ENCODE measurements at places on chromosomes 5 and 9.

DNA sequence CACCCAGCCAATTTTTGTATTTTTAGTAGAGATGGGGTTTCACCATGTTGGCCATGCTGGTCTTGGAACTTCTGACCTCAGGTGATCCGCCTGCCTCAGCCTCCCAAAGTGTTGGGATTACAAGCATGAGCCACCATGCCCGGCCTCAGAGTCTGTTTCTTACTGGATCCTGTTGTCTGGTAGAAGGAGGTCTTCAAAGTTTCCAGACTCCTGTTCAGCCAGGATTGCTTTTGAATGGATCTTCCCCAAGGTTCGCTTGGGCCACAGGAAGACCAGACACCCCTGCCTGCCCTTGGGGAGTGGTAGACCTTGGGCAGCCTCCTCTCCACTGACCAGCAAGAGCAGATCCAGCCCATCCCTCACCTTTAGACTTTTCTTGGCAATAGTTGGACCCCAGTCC lies 7.6 kb upstream of the LCN2 start:
- DNase-seq, result no peak

GRCh38 chr5:175825893-175826292 lies 45.5 kb upstream of the CPLX2 start:
- no peak for DNase-seq

GRCh38 chr9:115141612-115142011 lies 23.7 kb upstream of the TNC start:
- DNase-seq, result no peak

DNA sequence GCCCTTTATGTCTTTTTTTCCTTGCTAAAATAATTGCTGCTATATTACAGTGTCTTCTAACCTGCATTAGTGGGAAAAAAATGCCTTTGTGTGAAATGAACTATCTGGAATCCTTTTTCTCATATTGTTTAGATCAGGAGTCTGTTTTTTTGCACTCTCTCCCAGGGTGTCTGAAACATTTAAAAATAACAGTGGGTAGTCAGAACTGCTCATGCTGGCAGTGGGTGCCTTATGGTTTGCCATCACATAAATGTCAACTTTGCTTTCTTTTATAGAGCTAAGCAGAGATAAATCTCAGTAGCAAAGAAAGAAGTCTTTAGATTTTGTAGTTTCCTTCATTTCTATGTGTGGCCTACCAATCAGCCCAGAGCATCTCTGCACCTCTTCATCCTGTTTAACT lies 347.8 kb upstream of the RGMB start:
- no peak for DNase-seq

- no peak for DNase-seq
These were observed 2.5 kb downstream of the EGFL7 start for GRCh38 chr9:136665111-136665703.

DNA sequence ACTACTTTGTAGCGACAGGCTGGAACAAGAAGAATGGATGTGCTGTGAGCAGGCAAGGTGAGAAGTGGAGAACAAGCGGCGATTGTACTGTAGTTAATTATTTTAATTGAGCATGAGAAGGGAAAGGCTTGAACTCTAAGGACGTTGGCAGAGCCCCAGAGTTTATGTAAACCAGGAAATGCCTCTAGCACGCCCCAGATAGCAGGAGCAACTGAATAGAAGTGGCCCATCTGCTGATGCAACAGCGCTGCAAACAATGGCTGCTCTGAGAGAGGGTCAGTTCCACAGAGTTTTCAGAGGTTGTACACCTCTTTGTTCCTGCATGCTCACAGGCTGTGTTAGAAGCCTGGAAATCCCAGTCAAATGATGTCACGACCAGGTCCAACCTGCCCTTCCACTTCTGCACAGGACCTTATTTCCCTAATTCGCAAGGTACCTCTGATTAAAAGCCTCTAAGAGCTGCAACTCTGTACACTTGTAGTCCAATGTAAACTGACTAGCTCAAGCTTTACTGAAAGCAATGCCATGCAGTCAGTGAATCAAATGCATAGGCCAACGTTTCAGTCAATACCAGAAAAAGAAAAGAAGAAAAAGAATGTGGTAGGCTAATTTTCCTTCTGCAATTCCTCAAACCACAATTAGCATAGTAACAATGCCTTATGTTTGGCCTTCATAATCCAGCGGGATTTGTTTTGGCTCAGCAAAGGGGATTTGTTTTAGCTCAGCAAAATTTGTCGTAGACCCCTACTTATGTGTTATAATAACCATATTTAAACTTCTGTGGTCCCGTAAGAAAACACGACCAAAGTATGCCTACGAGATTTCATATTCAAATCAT lies 119.6 kb upstream of the RETREG1 start:
- DNase-seq, result peak; percentile 85

DNA sequence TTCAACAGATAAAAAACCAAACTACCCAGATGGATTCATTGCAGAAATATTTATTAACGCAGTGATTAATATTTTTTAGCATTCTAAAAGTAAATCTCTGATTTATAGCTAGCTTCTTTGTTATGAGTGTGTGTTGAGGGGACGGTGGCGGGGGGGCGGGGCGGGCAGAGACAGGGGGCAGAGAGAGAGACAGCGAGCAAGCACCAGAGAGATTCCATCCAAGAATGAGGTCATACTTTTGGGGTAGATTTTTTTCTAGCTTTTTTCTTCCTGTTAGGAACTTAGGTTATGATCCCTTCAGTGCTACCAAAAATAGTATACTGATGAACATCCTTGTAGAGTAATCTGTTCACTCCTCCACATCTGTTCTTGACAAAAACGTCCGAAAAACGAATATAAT lies 500 bp upstream of the ZNF883 start:
- DNase-seq, result no peak

DNA sequence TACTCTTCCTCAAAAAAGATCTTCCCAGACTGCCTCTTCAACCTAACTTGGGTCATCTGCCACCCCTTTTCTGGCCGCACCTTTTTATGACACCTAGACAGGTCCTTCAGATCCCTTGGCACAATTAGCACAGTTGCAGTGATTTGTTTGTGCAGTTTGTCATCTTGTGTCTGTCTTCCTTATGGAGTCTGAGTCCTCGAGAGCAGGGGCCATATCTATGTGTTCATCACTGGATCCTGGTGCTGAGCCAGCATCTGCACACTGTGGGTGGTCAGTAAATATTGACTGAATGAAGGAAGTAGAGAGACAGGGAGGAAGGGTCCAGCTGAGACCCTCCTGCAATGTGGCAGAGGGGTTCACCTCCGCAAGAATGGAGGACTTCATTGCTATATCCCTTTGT lies 14.4 kb downstream of the ERGIC1 start:
- no peak for DNase-seq

DNA sequence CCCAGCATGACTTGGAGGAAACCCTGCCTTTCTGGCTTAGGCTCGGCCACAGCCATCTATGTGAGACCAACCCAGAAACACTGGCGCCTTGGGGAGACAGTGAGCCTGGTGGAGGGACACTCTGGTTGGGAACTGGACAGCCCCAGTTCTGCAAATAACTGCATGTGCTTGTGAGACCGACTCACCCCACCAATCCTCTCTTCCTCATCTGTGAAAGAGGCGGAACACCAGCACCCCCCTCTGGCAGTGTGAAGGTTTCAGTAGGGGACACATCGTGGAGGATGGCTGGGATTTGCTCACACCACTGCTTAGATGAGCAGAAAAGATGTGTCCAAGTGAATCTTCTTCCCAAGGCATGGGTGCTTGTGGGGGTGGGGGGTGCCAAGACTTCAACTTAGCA lies 43.4 kb upstream of the N4BP3 start:
- DNase-seq, result no peak

GRCh38 chr9:26261503-26262330 lies 583.5 kb upstream of the TUSC1 start:
- no peak for DNase-seq

- no peak for DNase-seq
These were observed 273.9 kb downstream of the NPR3 start for GRCh38 chr5:32984851-32985610.
